ENCODE measurements at places on chromosomes 5 and 9.

DNA sequence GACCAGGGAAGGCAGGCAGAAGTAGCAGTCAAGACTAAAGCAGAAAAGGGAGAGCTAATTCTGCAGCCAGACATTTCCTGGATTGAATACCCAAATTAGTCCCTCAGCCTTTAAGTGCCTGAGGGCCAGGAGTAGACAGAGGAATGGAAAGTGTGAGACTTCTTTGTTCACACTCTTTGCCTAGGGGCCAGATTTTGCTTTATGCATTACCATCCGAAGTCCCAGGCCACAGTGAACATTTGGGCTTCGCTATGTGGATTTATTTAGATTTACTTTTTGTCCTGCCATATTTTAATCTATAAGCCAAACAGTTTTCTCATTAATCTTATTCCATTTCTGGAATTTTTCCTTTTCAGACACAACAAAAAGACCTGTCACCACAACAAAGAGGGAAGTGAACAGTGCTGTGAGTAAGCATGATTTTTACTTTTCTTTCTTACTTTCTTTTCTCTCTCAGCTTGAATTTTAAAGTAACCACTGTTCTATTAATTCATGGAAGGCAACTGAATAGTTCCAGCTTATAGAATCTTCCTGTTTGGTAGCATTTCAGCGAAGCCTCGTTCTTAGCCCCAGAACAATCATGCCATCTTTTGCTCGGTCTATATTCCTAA lies 52.6 kb downstream of the PDCD1LG2 start:
- DNase-seq, result no peak

DNA sequence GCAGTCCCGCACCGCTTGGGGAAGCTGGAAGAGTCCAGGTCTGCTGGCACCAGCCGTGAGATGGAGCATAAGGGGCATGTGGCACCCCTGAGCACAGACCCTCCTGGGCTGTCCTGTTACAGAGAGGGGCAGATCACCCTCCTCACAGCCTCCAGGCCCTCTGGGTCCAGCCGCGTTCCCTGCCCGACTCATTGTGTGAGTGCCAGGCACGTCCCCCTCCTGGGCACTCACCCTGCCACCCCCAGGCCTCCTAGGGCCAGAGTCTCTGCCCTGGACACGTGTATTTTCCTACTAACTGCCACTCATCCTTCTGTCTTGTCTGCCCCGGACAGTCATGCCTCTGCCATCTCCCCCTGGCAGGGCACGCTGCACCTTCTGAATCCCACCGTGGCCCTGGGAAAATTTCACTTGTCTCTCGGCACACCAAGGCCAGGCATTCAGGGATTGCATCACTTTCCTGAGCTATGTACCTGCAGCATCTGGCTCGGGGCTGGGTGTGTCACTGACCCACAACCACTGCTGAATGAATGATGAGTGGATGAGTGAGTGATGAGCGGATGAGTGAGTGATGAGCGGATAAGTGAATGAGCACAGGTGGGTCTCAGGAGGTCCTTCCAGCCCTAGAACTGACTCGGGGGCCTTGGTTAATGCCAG lies 21.5 kb upstream of the FCN1 start:
- no peak for DNase-seq

DNA sequence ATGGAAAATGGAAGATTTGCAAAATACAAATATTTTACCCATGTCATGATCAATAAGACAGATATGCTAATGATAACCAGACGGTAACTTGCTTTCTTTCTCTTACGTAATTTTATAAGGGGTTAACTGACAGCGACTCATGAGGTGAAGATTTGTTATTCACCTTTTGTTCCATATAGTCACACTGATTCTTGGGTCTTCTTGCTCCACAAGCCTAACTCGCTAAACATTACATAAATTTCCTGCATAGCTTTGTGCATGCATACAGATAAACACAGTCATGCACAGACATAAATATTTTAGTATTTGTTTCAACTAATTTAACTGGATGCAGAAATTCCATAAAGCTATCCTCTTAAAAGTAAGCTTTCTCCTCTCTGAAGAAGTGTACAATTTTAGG lies 225.9 kb downstream of the VPS13A start:
- no peak for DNase-seq

DNA sequence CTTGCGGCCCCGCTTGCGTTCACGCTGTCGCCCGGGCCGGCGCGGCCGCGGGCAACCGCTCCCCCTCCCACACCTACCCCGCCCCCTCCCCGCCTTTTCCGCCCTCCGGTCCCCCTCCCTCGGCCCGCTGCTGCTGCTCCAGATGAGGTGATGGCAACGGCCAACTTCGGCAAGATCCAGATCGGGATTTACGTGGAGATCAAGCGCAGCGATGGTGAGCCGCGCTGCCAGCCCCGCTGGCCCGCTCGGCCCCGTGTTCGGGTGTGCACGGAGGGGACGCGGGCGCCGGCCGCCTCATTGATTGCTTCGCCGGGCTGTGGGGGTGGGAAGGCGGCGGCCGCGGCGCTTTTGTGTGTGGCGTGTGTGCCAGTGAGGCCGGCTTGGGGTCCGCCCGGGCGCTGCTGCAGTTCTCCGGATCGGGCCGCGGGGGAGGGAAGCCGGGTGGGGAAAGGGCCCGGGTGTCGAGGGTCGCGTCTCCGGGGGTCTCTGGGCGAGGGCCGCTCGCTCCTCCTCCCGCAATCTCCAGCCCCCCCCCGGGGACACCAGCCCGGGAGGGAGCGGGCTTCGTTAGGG lies 403 bp downstream of the KIF2A start:
- DNase-seq, result no peak

GRCh38 chr5:25416960-25417359 lies 772.2 kb upstream of the CDH10 start:
- DNase-seq, result no peak

DNA sequence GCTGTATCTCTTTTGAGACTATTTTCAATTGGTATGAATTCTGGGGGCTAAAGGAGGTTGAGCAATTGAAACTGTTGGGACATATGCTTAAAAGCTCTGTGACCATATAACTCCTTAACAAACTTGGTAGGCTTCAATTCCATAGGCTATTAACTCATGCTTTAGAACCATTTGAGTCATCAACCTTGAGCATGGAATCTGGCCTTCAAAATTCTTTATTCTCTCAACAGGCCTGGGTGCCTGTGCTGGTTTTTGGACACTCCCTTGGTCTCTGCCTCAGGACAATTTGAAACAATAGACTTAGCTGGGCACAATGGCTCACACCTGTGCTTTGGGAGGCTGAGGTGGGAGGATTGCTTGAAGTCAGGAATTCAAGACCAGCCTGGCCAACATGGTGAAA lies 61.4 kb upstream of the EPB41L4A start:
- no peak for DNase-seq

GRCh38 chr9:132443951-132444607 lies 34.1 kb downstream of the CFAP77 start:
- DNase-seq, result peak; percentile 87

DNA sequence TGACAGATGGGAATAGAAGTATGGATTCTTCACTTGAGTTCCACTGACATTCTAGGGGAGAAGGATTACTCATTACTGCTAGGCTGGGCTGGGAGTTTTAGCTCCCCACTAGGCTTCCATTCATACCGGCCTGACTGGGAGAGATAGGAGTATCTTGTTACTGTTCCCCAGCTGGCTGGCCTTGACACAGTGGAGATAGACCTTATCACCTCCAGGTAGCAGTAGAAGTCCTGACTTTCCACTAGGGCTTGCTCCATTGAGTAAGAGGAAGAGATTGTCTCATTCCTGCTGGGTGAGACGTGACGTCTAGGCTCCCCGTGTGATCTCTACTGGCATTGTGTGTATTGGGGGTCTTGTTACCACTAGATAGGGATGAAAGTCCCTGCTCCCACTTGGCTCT lies 156.4 kb downstream of the CACNA1B start:
- no peak for DNase-seq

DNA sequence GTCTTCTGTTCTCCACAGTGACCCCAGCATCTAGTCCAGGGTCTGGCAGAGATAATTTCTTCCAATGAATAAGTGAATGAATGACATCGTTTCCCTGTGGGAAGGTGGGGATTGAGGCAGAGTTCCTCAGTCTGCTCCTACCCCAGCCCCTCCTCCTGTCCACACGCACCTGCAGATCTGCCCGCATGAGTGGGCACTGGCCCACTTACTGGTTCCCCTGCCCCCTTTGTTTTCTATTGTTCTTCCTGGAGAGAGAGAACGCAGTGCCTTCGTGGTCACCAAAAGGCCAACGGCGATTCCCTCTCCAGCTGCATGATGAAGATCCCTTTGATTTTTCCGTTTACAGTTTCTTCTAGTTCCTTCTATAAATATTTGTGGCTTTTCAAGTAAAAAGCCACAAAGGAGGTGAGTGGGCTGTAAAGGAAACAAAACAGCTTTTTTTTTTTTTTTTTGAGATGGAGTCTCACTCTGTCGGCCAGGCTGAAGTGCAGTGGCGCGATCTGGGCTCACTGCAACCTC lies 5.8 kb upstream of the FPGS start:
- DNase-seq, result no peak

DNA sequence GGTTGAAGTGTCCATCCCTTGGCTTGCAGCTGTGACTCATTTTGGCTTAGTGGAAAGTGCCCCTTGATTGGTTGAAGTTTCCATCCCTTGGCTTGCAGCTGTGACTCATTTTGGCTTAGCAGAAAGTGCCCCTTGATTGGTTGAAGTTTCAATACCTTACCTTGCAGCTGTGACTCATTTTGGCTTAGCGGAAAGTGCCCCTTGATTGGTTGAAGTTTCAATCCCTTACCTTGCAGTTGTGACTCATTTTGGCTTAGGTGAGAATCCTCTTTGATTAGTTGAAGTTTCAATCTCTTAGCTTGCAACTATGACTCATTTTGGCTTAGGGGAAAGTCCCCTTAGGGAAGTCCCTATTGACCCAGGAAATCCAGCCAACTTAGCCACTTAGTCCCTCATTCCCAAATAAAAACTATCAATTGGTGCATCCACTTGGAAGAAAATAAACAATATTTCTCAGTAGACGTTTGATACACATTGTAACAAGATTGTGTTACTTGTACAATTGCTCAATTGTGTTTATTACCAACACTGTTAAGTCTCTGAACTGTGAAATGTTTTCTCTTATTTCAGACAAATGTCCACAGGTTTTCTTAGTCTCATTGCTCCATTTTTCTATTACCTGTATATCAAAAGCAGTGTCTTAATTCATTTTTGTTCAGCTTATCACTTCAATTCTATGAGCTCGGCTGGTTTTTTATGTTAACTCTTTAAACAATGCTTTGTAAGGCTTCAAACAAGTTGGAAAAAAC lies 2308.8 kb upstream of the ACO1 start:
- no peak for DNase-seq

- no peak for DNase-seq
These were observed 5.1 kb downstream of the MGAT4B start for GRCh38 chr5:179801304-179802206.

GRCh38 chr5:112533362-112533761 lies 114.3 kb upstream of the EPB41L4A start:
- DNase-seq, result no peak

- DNase-seq, result no peak
These were observed 12.2 kb downstream of the QSOX2 start for GRCh38 chr9:136233411-136233810.

- DNase-seq, result no peak
These were observed 220.6 kb downstream of the TAF11L14 start for GRCh38 chr5:17854901-17855300.

- no peak for DNase-seq
These were observed 28.2 kb downstream of the SNX18 start for GRCh38 chr5:54545796-54546195.

DNA sequence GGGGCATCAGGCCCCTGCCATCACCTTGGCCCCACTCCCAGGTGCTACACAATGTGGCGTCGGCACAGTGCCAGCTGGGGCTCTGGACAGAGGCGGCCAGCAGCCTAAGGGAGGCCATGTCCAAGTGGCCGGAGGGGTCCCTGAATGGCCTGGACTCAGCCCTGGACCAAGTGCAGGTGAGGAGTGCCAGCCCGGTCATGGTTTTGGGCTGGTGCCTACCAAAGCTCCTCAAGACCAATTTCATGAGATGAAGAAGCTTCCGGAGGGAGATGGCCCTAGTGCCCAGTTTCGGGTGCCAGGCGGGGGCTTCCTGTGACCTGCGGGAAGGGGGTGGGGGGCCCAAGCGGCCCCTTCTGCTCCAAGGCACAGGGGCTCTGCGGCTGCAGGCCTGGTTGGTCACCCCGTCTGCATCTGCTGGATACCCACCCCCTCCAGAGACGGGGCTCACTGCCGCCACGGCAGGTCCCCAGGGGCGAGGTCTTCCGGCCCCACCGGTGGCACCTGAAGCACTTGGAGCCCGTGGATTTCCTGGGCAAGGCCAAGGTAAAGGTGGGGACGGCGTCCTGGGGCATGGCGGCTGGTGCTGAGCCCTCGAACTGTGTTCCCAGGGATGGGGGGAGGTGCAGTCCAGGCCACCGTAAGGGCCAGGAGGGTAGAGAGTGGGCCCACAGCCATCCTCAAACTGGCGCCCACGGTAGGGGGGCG lies 5.8 kb downstream of the NOXA1 start:
- DNase-seq, result peak; percentile 6

DNA sequence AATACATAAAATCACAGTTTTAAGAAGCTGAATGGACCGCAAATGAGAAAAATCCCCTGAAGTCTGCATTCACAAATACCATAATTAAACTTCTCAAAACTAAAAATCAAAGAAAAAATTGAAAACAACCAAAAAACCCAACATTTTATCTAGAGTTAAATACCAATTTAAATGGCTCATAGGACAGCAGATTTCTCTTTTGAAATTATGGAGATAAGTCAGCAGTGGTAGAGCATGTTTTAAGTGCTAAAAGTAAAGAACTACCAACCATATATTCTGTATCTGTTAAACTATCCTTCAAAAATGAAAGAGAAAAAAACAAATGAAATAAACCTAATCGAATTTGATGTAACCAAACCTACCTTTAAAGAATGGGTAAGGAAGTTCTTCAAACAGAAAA lies 862.8 kb downstream of the TAF11L14 start:
- DNase-seq, result no peak

- peak; percentile 46 for DNase-seq
These were observed 16.2 kb downstream of the HACD4 start for GRCh38 chr9:21015129-21015815.

GRCh38 chr5:143350751-143351602 lies 52.5 kb downstream of the NR3C1 start:
- no peak for DNase-seq

GRCh38 chr5:42302186-42302585 lies 121.1 kb upstream of the GHR start:
- no peak for DNase-seq

GRCh38 chr5:96750110-96750822 lies 57.5 kb downstream of the ERAP1 start:
- no peak for DNase-seq

DNA sequence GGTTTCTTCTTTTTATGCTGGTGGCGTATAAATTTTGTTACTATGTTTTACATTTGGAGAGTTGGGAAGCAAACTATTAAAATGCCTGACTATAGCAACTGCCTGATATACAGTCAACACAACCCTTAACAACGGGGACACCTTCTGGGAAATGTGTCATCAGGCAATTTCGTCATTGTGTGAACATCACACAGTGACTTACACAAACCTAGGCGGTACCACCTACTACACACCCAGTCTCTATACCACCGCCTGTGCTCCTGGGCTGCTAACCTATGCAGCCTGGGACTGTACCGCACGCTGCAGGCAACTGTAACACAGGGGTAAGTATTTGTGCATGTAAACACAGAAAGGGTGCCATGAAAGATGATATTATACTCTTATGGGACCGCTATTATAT lies 1.3 kb upstream of the CDHR2 start:
- no peak for DNase-seq
